Type B pancreatic cell (in vitro differentiated cells): ENCODE measurements at places on chromosomes 2 and 18. TPM values are rescaled to one million over a fixed set of nuclear protein-coding genes. Genes with fewer than 3 reads are reported as not detected.

DNA sequence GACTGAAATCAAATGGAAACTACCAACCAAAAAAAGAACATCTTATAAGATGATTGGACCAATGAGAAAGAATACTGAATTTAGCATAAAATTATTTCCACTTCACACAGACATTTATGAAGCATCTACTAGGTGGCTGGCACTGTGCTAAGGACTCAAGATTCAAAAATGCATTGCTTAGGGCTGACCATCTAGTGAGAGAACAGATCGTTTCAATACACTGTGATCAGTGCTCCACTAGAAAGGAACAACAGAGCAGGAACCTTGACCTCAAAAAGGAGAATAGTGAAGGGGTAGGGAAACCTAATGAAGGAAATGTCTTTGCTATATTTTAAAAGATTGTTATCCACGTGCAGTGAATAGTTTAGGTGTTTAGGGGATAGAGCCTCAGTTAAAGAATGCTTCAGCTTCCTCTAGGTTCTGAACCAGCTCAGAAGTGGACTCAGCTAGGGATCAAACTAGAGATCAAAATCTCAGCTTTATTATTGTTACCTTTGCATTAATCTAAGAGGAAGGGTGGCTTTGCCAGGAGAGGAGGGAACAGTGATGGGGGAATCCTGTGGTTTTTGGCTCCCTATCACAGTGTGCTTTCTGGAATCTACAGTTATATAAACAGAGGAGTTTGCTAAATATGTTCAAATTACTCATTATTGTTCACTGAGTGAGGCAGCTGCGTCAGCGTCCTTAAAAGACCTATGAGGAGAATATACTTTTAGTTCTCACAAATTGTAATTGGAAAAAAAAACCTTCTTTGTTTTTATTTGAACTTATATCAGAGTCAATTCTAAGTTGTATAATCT, 16.2 kb upstream of the BBS5 start:
- DNase-seq, result no peak
- H3K27ac ChIP-seq, result no peak overlapping the region
- no peak overlapping the region for H3K4me3 ChIP-seq

The ERICH2 gene
- total RNA-seq, result not detected in 2 replicates

DNA sequence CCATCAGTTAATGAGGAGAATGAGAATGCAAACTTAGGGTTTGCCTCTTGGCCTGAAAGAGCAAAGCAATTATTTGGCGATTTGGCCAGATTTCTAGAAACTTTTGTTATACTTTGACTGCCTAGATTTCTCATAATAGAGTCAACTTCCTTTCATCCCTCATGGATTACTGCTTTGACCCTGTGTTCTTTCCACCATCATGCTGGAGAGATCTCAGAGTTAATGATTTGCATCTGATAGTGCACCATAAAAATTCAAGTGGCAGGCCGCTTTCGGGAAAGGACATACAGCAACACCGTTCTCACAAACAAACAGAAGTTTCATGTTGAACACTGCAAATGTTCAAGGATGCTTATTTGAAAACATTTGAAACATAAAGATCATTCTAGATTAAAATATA, 143.7 kb upstream of the ZFP36L2 start:
- H3K27ac ChIP-seq, result peak overlapping the region; percentile 70
- peaks cover 41% of the 10 kb centered on the region for H3K4me1 ChIP-seq
- H3K4me3 ChIP-seq, result no peak overlapping the region
- peaks cover 24% of the 10 kb centered on the region for H3K36me3 ChIP-seq

The DSEL gene
- total RNA-seq, result 6.2 and 6.9 TPM in 2 replicates
